ENCODE measurements at places on chromosomes 1 and 21.

DNA sequence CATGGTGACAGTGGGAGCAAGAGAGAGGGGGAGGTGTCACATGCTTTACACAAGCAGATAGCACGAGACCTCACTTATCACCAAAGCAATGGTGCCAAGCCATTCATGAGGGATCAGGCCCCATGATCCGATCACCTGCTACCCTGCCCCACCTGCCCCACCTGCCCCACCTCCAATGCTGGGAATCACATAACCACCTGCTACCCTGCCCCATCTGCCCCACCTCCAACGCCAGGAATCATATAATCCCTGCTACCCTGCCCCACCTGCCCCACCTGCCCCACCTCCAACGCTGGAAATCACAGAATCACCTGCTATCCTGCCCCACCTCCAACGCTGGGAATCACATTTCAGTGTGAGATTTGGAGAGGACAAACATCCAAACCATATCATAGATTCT lies 10.6 kb upstream of the AIRE start:
- DNase-seq: no peak

DNA sequence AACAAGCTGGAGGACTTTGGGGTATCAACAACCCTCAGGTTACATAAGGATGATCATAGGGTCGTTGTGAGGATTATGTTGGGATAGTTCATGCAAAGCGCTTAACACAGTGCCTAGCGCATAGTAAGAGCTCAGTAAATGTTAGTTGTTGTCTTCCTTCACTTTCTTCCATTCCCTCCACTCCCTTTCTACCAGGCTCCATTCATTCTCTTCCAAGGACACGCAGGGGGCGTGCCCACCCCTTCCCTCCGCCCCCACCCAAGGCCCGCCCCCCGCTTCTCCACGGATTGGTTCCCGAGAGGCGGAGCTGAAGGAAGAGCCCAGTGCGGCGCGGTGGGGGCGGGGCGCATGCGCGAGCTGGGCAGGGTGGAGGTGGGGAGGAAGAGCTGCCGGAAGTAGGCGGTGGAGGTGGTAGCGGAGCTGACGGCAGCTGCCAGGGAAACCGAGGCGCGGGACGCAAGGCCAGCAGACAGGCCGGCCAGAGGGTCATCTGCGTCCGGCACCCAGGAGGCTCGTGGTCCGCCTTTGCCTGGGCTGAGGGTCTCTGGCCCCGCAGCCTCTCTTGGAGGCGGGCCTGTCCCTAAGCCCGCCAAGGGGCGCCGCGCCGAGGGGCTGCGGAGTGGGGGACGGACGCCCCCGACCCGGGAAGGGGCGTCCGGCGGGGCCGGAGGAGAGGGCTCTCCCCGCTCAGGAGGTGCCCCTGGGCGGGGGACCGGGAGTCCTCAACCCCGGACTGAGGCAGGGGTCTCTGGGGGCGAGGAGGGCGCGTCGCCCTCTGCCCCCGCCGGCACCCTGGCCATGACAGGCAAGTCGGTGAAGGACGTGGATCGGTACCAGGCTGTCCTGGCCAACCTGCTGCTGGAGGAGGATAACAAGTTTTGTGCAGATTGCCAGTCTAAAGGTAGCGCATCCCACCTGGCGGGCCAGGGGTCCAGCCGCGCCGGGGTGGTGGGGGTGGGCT lies at the start of gene SMAP2:
Gene SMAP2 (plus strand): TSS at position 405 of the 961 bp plus-strand sequence. CDS start 394 bp downstream, at position 799.
- DNase-seq: peak; percentile 97

DNA sequence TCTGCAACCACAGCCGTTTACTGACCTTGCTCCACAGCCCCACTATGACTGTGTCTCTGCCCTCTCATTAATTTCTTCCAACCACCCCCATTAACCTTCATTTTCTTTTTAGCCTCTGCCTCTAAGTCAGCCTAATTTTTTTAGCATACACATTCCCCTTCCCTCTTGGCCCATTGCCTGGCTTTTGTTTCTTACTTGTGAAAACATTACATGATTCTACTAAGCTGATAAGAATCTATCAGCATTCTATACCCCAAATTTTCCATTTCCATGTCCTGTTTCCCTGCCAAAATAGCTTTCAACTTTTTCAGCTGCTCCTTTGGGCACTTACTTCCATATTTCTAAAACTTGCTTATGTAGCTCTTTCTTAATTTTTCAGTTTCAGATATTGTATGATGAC lies 79.8 kb downstream of the PCP4 start:
- no peak for DNase-seq

GRCh38 chr1:155086856-155087535 lies 8.4 kb downstream of the EFNA3 start:
- no peak for DNase-seq

- no peak for DNase-seq
Observed at GRCh38 chr1:57857809-57858208, 433.9 kb upstream of the DAB1 start.
